Endodermal cell (in vitro differentiated cells): ENCODE measurements at places on chromosomes 2 and 18. TPM values are rescaled to one million over a fixed set of nuclear protein-coding genes. Genes with fewer than 3 reads are reported as not detected.

DNA sequence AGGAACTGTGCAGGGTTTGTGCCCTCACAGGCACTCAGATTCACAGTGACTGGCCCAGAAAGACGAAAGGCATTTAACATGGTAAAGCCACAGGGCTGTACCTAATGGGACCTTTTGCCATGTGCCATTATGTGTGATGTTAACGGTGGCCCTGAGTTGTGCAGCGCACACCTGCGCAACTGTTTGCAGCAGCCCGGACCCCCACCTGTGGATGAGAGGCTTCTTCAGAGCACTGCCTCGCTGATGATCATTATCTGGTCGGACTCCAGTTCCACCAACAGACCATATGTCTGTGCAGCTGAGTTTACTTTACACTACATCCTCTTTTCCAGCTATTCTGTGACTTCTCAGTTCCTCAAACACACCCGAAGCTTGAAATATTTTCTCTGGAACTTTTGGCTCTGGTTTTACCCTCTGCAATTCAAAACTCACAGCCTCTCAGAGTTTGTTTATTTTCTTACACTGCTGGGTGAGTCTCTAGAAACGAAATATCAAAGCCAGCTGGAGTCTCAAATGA is 35.6 kb upstream of the UBE2F start:
- no peak for DNase-seq

- DNase-seq = no peak
Observed at GRCh38 chr2:223418131-223418530, 184.0 kb downstream of the SCG2 start.

- peak; percentile 33 for DNase-seq
Observed at GRCh38 chr2:10166676-10167292, 44.2 kb downstream of the RRM2 start.

- no peak for DNase-seq
Observed at GRCh38 chr2:166419616-166419934, 43.8 kb upstream of the SCN9A start.

DNA sequence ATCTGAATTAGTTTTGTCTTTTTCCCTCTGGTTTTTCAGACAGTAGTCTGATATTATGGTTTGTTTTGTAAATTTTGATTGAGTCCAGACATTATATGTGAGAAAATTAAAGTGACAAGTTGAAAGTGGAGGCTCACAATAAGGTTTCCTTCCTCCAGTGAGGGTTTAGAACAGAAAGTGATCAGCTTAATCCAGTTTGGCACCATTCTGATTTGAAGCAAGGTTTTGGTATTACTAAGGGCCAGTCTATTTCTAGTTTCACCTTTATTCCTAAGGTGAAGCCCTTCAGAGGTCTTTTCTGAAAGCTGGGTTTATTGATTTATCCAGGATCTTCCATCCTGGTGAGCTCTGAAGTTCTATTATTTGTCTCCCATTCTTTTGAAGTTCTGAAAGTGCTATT is 68.7 kb downstream of the CDC42EP3 start:
- no peak for DNase-seq

DNA sequence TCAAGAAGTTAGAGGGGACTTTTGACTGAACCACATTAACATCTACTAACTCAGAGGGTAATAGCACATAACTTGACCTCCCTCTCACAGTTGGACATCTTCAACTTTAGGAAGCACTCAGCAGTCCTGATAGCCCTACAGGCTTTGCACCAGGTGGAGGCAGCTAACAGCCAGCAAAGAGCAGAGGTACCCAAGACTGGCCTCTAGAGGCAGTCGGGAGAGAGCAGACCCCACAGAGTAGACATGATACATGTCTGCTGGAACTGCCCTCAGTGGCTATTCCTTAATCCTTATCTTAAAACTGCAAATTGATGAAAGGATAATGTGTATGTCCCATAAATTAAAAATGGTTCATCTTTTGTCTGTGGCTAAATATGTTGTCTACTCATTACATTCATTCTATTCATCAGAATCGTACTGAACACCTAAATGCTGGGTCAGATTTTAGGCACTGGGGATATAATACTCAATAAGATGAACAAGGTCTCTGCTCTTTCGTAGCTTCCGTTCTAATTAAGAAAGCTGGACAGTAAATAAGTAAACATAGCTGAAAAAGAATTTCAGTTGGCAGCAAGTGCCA is 49.8 kb downstream of the CAB39 start:
- peak; percentile 82 for DNase-seq

DNA sequence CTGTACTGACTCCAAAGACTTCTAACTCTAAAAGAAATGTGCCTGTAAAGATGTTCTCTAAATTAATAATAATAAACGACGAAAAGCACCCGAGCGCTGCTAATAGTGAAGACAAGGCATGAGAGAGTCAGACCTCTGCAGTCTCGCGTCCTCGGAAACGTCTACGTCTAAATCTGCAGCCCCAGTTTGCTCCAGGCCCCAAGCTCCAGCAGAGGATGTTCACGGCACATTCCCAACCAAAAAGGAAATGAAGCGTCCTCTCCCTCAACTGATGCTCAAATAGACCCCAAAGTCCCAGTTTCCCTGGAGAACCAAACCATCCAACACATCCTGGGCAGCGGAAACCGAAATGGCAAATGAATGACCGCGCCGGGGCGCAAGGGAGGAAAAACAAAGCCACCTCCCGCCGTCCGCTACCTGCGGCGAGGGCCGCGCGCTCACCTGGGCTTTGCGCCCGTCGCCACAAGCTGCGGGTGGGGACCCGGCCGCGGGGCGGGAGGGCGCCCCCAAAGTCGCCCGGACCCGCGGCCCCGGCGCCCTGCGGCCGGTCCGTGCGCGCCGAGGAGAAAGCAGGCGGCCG is 47.1 kb upstream of the CCDC150 start:
- peak; percentile 87 for DNase-seq

- peak; percentile 92 for DNase-seq
Observed at GRCh38 chr2:10817413-10817812, 4.8 kb upstream of the PDIA6 start.

DNA sequence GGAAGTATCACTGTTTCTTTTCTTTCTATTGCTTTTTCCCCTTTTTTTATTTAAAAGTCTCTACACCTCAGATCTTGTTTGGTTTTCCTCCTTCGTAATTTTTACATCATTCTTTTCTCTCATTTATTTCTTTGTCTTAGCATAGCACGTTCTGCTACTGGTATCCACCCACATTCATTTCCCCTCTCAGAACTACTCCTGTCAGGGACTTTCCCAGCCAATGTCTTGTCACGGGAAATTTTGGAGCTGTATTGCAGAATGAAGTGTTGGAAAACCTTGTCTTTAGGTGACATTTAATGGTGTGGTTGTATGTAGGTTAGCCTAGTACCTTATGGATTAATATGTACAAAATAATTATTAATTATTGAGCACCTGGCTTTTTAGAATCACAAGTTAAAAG is 34.0 kb downstream of the TTLL4 start:
- DNase-seq = no peak

DNA sequence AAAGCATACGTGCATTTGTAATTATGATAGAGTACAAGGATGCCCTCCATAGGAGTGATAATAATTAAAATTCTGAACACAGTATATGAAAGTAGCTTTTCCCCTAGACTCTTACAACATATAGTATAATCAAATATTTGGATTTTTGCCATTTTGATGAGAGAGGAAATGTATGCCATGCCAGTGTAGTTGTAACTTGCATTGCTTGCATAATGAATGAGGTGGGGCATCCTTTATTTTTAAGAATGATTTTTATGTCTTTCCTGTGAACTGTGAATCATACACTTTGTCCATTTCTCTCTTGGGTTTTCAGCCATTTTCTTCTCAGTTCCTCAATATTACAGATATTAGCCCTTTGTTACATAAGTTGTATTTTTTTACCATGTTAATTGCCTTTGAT is 197.5 kb downstream of the SCG2 start:
- DNase-seq = no peak

GRCh38 chr2:112680666-112681101 is 34.9 kb downstream of the SLC20A1 start:
- no peak for DNase-seq

DNA sequence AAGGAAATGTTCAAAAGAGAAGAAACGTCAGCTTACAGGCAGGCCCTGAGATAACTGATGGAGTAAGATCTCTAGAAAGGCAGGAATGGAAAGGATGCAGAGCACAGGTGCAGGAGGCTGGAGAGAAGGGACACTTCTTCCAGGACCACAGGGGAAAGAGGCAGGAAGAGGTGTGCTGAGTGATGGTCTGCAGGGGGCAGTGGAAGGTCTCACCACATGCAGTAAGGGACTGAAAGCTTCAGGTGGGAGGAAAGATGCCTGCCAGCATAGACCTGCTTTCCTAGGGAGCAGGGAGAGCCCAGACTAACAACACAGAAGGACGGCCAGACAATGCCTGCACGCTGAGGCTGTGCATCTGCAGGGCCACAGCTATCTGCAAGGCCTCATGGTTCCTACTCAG is 156.8 kb downstream of the L3MBTL4 start:
- DNase-seq = peak; percentile 70

GRCh38 chr2:69645921-69646320 is 2.4 kb upstream of the AAK1 start:
- no peak for DNase-seq

DNA sequence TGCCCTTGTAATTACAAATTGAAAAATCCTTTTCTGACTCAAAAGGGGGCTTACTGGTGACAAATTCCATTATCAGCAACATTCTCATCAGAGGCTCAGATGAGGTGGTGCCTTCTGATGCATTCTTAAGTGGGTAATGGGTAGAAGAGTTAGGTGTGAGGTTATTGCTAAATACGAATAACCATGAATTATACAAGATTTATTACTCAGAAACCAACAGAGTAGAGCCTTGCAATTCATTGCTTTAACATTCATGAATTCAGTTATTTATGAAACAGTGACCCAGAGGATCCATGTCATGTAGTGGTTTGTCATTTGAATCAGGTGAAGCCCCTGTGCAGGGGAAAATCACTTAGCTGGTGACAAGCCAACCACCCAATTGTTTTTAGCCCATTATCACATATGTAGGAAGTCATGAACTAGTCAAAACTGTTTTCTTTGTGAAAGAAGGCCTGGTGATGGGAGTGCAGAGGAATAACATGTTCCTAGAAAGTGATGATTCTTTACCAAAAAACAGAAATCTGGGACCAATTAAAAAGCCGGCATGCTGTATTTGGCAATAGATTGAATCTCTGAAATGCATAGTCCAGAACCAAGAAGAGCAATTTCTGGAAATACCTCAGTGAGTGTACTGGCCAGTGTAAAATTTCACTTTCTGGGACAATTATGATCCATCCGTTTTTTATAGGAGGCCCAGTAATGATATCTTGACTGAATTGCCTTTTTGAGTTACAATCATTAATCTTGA is 70.2 kb downstream of the CRIM1 start:
- no peak for DNase-seq

ITGA4 gene
- total RNA-seq = 1.3 to 2.7 TPM (median 1.3 TPM) in 3 replicates

RFTN2 gene
- total RNA-seq = 0.34 and 0.55 TPM in 2 replicates

OSR1 gene
- total RNA-seq = 0.17 to 0.59 TPM in 2 of 3 replicates, not detected in the other
